ENCODE measurements at places on chromosomes 1 and 21.

GRCh38 chr1:37628026-37628556, 6.6 kb downstream of the RSPO1 start:
- no peak for DNase-seq

DNA sequence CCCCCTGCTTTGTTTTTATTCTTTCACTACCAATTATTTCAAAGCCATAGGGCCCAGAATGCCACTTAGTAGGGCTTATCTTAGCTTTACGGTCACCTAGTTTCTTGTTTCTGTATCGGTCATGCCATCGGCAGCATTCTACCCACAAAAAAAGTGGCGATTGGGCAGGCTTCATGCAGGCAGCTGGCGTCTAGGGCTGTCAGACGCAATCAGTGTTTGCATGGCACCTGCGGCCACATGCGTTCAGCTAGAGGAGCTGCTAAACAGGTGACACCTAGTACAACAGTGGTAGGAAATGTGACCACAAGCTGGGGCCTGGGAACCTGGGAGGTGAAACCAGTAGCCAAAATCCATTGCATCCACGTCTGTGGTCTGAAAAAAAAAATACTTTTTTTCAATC, 262.7 kb downstream of the PBX1 start:
- no peak for DNase-seq

- no peak for DNase-seq
Measured at GRCh38 chr1:209405183-209405814, 178.2 kb upstream of the CAMK1G start.

GRCh38 chr1:184840596-184840995, 85.9 kb upstream of the EDEM3 start:
- DNase-seq: no peak

DNA sequence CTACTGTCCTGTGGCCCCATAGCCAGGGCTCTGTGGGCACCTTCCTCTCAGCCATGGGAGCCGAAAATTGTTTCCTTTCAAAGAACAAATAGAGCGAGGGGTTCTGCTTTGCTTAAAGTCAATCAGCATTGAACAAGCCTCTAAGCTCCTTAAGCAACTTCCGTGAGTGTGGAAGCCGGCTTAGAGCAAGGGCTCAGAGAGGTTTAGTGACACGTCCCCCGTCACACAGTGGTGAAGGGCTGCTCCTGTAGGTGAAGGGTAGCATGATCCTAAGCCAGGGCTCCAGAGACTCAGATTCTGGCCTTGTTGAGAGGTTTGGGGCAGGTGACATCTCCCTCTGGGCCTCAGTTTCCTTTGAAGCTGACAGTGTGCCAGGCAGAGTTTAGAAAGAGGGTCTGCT, 94.0 kb upstream of the WNT4 start:
- no peak for DNase-seq

- no peak for DNase-seq
Measured at GRCh38 chr1:24294228-24294672, 24.9 kb upstream of the GRHL3 start.

DNA sequence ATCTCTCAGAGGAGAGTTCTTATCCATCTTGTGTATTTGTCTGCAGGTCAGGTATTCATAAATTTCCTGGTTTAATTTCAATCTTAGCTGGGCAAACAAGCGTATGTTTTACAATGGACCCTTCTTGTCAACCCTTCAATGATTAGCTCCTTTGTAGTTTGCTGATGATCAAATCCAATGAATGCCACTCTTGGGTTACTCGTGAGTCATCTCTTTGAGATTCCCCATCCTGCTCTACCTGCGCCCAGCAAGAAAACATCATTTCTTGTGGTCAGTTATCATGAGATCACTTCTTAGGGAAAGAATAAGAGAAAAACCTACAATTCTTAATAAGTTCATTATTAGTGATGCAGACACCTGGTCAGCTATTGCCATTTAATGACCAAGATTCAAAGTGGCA, 572.3 kb upstream of the PKN2 start:
- no peak for DNase-seq

- no peak for DNase-seq
Measured at GRCh38 chr1:172343240-172344160, 77.0 kb upstream of the C1orf105 start.

DNA sequence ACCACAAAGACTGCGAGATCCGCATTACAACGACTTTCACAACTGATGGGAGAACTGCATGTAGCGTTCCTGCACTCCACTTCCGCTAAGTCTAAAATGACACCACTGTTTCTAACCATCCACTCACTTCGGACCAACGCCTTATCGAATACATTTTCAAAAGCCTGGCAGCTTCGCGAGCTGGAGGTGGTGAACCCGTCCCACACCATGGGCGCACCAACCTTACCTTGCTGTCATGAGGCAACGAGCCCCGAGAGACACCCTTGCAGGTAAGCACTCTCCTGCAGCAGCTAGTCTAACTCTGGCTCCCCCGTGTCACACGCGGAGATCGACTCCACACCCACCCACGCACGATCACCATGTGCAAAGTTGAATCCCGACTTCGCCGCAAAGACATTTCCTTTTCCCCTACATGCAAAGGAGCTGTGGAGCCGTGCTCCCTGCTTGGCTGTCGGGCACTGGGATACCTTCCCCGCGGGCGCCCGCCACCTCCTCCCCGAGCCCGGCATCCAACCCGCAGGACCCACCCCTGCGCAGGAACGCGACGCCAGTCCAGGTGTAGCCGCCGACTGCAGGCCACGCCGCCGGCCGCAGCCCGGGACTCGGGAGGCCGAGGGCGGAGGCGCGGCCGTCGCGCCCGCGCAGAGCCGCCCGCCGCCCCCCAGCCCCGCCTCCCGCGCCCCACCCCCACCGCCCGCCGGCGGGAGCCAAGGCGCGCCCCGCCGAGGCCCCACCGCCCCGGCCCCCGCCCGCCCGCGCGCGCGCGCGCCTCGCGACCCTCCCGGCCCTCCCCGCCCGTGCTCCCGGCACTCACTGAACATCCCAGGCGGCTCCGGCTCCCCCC, 629 bp downstream of the TAF5L start:
- DNase-seq: peak; percentile 69

DNA sequence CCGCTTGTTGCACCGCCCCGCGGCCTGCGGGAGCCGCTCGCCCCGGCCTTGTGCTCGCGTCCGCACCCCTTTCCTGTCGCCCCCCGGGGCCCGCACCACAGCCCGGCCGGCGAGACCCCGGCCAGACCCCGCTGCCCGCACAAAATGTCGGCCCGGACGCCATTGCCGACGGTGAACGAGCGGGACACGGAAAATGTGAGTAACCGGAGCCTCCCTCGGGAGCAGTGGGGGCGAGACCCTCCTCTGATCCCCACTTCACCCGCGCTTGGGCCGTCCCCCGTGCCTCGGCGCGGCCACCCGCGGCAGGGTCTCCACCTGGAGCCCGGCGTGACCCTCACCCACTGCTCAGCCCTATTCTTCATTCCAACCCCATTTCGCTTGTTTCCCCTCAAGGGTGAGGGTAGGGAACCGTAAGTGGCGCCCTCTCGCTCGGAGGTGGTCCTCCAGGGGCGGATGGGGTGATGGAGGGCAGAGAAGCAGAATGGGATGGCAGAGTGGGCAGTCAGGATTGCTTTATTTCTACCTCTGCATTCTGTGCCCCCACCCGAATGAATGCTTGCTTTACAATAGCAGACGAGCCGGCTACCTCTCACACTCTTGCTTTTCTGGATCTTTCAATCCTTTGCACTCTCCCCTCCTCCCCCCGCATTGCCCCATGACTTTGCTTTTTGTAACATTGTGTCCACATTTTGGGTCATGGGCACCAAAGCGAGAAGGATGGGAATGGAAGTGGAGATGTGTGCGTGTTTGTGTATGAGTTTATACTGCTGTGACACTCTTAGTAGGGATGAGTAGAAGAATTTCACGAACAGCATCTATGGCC, 954 bp downstream of the MARK1 start:
- DNase-seq: no peak

DNA sequence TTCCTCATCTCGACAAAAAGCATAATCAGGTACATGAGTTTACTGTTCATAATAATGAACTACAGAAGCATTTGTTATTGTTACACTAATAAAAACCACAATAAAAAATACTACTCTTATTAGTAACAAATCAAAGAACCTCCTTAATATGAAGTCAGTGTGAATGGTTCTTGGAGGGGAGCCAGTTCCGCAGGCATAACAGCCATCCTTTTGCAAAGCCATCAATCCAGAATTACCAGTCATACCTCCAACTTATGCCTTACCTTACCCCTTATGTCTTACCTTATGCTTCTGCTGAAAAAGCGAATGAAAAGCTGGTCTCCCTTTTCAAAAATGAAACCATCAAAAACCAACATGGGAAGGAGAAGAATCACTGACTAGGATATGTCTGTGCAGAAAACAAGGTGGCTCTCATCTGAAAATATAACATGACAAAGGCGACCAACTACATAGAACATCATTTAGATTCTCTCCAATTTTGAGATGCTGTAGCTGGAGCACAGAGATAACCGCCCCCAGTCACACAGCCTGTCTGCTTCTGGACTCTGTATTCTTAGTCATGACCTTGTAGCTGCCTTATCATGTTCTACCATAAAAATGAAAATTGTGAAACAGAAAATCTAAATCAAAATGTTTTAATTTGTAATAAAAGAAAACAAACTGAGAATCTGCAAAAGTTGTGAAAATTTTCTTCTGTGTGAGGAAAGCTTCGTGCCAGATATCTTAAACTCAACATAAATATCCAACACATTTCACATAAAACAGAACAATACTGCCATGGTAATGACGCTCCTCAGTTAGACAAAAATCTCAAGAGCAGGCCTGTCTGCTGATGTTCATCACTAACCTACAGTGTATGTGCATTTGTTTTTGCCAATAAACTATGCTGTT, 438.2 kb downstream of the SMYD3 start:
- no peak for DNase-seq

DNA sequence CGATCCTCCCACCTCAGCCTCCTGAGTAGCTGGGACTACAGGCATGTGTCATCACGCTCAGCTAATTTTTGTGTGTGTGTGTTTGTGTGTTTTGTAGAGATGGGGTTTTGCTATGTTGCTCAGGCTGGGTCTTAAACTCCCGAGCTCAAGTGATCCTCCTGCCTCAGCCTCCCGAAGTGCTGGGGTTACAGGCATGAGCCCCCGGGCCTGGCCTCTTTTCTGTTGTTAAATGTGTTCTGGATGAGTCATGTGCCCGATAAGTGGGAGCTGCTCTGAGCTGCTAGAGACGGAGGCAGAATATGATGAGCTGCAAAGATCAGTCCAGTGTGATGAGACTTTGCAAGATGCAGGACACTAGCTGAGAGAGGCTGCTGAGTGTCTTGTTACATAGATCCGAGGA, 75.5 kb downstream of the VPS13D start:
- no peak for DNase-seq
